ENCODE measurements at places on chromosomes 4 and X.
A peak's percentile ranks its signal among the peaks of the same experiment; 100 is the strongest.

- DNase-seq: no peak
Observed at GRCh38 chr4:172270397-172270796, 457.2 kb downstream of the GALNTL6 start.

- DNase-seq: no peak
Observed at GRCh38 chrX:773292-774025, 142.9 kb downstream of the SHOX start.

GRCh38 chr4:153729895-153730294 lies 29.9 kb downstream of the RNF175 start:
- no peak for DNase-seq

- DNase-seq: peak; percentile 88
Observed at GRCh38 chr4:174669270-174669669, 147.0 kb upstream of the HPGD start.

- peak; percentile 80 for DNase-seq
Observed at GRCh38 chrX:40945361-40945713, 139.9 kb upstream of the USP9X start.

GRCh38 chrX:23726191-23726590 lies 16.9 kb downstream of the ACOT9 start:
- no peak for DNase-seq

DNA sequence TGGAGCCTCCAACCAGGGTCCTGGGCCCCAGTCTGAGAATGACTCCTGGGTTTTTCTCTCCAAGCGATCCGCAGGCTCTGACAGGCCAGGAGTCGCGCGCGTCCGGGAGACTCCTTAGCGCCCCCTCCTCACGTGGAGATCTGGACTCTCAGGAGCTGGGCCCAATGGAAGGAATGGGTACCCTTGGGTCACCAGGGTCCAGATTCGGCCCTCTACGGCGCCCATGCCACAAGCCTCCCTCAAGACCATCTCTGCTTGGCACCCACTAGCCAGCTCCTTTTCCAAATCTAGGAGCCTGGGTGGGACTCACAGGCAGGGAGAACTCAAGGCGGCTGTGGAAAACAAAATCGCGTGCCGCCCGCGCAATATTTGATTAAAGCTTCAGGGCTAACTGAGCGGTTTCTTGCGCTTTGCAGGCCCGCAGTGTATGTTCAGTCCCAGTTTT lies 7.1 kb downstream of the HAND2 start:
- DNase-seq: no peak

DNA sequence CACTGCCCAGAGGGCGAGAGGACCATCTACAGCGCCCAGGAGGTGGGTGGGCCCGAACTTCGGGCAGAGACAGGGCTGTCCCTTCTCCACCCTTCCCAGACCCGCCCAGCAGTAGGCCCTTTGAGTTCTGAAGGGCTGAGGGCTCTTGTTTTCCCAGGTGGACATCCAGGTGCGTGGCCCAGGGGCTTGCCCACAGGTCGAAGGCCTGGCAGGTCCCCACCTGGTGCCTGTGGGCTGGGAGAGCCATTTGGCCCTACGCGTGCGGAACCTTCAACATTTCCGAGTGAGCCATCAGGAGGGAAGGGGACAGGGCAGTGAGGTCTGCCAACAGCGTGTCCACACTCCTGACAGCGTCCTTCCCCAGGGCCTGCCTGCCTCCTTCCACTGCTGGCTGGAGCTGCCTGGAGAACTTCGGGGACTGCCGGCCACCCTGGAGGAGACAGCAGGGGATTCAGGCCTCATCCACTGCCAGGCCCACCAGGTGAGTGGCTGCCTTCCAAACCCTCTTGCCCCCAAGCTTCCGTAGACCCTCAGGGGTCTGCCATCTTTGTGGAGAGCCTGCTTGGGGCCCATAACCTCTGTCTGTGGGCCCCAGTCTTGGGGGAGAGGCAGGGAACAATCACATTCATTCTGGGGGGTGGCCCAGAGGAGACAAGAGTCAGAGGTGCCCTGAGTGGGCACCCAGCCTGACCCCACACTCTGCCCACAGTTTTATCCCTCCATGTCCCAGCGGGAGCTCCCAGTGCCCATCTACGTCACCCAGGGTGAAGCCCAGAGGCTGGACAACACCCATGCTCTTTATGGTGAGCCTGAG lies 6.8 kb downstream of the PLXNB3 start:
- no peak for DNase-seq

GRCh38 chrX:23822397-23822796 lies 39.4 kb downstream of the SAT1 start:
- DNase-seq: no peak

DNA sequence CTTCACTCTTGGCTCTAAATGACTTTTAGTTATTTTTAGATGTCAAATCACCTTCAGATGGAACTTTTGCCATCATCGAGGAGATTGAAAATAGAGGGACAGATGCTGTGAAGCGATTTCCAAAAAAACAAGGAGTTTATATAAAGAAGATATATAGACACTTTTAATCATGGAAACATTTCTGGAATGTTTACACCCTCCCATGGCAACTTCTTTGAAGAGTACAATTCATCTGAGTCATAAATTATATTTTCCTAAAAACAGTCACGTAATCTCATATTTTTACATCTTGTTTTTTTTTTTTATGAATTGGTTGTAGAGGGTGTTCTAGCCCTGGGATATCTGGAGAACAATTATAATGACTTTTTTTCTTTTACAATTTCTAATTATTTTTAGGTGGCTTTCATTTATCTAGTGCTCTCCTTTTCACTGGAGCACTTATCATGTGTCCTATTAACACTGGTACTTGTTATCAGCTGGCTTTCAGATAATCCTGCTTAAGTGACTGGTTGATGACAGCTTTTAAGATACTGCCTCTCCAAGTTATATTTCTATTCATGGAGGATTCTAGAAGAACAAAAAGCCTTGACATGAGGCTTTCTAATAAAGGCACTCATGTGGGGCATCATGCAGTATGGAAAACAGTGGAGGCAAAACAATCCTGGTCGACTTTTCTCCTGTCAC lies 24.9 kb downstream of the PCDH7 start:
- no peak for DNase-seq

DNA sequence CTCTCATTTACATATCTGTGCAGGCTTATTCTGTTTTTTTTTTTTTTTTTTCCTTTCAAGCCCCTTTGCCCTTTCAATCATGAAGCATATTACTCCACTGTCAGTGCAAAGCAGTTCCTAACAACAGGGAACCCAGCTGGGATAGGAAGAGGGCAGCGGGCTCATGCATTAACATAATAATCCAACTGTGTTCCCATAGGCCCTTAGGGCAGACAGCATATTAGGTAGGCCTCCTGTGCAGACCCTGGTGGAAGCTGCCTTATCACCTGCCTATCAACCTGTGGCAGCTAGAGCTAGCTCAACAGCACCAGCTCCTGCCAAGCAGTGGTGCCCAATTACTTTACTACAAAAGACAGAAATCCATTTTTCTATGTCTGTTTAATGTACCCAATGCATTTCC lies 49.3 kb downstream of the SLC10A7 start:
- no peak for DNase-seq

Measured in fibroblast of gingiva (primary cell).